ENCODE measurements at places on chromosomes 2 and 18.

- DNase-seq: no peak
Measured at GRCh38 chr2:71721669-71722068, 268.3 kb downstream of the DYSF start.

GRCh38 chr2:23478933-23479683 lies 94.1 kb downstream of the KLHL29 start:
- DNase-seq: no peak

DNA sequence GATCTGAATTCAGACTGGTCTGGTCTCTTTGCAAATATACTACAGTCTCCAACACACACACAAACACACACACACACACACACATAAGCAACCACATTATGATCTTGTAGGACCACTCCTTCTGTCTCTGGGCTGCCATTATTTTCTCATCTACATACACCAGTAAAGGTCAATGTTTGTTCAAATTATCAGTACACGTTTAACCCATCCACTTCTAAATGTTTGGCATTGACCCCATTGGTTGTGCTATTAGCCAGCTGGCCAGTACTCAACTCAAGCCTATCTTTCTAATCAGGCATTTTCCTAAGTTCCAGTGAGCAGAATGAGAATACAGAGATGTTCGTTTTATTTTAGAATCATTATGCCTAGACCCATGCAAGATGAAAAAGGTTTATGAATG lies 186.4 kb downstream of the CNTNAP5 start:
- DNase-seq: no peak

- DNase-seq: no peak
Measured at GRCh38 chr18:37006742-37007141, 177.8 kb downstream of the KIAA1328 start.

DNA sequence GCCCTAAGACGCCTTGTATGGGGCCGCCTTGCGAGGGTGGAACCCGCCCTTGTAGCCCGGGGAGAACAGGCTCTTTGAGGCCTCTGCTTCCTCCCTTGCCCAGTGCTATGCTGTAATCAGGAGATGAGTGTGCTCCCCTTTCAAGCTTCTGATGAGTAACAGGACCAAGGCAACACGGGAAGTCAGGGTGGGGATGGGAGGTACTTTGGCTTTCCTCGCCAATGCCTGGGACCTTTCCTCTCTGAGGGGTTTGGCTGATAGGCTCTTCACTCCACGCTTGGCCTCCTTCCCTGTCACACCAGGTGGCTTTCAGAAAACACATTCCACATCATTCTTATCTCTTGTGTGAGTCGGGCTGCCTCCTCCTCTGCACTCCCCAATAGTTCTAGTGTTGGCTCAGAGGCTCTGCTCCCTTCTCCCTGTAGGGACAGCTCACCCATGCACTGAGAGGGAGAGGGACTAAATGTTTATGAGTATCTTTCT lies 223.7 kb upstream of the TRIB2 start:
- peak; percentile 80 for DNase-seq

DNA sequence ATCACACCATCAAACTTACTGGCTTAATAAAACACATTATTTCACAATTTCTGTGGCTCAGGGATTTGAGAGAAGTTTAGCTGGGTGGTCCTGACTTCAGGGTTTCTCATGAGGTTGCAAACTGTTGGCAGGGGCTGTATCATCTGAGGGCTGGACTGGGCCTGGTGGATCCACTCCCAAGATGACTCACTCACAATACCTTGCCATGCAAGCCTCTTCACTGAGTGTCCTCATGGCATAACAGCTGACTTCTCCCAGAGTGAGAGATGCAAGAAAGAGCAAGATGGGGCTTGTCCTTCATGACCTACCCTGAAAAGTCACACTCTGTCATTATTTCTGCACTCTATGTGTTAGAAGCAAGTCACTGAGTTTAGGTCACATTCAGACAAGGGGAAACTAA lies 73.8 kb downstream of the AQP4 start:
- DNase-seq: no peak

DNA sequence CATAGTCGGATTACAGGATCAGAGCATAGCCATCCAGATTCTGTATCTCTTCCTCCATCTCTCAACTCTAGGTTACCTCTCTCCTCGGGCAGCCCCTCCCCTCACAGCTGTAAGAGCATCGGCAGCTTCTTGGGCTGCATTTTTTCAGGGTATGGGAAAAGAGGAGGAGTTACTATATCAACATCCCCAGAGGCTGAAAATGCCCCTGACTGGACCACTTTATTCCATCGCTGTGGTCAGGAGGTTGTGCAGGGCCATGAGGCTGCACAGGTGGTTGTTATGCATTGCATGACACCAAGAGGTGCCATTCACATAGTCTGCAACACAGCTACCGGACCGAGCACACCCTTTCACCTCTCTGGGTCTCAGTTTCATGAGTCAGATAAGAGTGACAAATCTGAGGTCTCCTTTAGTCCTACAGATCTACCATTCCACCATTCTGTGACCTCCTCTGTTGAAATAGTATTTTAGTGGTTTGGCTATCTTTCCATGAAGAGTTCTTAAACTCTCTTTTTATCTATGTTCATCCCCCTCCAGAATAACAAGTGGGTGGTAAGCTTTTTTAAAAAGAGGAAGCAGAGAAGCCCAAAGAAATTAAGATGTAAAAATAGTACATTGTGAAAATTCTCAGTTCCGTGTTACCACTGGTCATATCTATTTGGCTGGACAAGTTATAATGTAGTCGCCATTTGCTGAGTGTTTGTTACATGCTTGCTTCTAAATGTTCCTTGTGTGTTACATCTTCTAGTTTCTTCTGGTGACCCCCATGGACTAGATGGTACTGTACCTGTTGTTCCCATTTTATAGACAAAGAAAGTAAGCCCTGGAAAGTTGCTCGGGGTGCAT lies 56.6 kb upstream of the SLC1A4 start:
- DNase-seq: no peak

DNA sequence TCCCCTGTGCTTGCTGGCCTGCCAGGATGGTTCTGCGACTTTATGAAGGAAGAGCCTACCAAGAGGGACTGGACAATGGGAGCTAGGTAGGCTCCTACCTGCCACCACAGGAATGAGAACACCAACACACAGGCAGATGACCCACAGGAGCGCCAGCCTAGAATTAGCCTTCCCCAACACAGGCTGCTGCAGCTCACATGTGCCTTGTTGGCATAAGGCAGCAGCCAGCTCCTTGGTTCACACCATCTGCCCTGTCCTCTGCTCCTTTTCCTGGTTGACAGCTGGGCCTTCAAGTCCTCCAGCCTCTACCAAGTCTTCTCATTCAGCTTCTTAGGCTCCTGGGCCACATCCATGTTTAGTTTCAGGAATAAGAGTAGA lies 705.4 kb upstream of the RAB6C start:
- DNase-seq: no peak

DNA sequence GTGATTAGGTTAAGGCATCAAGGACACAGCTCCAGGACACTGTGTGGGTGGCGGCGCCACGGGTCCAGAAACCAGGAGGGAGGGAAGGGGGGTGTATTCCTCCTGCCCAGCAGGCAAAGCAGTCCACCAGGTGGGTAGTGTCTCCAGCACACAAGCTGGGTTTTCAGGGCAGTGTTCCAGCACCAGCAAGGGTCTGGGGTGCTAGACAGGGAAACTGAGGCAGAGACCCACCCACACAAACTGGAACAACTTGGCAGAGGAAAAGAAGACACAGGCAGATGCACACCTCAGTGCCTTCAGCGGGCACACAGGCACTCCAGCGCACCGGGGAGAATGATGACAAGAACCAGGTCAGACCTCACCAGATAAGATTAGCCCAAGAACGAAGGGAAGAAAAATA lies 28.4 kb upstream of the GNAL start:
- DNase-seq: no peak

DNA sequence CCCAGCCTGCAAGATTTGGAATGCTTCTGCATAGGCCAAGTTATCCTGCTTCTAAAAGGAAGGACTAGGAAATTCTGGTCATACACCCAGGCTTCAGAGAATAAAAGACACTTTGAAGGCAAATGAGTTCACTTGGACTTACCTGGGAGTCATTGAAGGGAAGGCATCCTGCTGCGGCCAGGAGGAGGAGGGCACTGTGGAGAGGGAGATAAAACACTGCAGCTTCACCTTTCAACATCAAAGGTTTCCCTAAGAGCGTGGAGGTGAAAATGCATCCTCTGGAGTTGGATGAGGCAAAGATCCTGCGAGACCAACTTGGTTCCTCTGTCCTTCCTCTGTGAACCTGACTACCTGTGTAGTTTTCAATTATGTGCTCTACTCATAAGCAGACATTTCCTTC lies 79.5 kb upstream of the RIOK3 start:
- DNase-seq: no peak

DNA sequence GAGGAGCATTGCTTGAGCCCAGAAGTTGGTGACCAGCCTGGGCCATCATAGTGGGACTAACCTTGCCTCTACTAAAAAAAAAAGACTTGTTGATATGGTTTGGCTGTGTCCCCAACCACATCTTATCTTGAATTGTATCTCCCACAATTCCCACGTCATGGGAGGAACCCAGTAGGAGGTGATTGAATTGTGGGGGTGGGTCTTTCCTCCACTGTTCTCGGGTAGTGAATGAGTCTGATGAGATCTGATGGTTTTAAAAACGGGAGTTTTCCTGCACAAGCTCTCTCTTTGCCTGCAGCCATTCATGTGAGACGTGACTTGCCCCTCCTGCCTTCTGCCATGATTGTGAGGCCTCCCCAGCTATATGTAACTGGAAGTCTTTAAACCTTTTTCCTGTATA lies 47.0 kb downstream of the PROC start:
- DNase-seq: no peak

DNA sequence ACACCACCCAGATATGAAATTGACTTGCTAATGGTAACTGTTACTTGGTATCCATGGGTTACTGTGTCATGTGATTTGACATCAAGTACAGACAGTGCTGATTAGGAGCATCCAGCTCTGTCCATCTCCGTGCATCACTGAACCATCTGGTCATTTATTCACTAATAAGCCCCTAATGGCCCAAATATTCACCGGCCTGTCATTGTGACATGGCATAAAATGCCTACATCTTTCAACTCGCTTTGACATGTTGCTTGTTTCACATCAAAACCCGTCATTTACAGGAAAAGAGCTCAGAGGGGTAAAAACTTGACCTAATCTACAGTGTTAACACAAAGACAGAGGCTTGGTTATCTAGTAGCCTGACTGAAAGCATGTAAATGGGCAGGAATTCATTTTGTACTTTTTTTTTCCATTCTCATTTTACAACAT lies 308.9 kb upstream of the ATP5MC3 start:
- no peak for DNase-seq

GRCh38 chr2:46967990-46968647 lies 52.5 kb upstream of the MCFD2 start:
- peak; percentile 78 for DNase-seq

DNA sequence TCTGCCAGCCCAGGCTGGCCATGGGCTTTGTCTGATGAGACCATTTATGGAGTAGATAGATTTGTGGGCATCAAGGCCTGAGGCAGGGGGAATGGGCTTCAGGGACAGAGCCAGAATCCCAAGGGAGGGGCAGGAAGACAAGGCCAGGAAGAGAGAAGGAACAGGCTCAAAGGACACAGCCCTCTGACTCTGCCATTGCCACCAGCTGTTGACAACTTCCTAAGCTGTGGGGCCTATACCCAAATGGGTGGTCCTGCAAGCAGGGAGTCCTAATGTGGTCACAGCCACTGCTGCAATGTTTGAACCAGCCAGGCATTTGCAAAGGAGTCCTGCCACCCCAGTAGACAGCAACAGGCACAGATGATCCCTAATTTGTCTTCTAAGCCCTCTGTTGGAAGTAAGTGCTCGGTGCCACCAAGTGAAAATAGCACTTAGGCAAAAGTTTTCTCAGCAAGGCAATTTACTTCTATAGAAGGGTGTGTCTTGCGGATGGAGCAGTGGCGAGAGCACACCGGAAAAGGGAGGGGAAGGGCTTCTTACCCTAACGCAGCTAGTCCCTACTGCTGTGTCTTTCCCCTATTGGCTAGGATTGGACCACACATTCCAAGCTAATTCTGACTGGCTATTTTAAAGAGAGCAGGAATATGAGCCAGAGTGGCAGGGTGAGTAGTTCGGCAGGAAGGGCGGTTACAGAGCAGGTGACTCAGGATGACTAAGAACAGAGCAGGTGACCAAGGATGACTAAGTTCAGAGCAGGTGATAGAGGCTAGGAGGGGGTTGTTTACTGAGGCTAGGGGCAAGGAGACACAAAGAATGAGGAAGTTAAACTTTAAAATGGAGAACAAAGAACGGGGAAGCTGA lies 47.2 kb downstream of the C1QL2 start:
- no peak for DNase-seq

DNA sequence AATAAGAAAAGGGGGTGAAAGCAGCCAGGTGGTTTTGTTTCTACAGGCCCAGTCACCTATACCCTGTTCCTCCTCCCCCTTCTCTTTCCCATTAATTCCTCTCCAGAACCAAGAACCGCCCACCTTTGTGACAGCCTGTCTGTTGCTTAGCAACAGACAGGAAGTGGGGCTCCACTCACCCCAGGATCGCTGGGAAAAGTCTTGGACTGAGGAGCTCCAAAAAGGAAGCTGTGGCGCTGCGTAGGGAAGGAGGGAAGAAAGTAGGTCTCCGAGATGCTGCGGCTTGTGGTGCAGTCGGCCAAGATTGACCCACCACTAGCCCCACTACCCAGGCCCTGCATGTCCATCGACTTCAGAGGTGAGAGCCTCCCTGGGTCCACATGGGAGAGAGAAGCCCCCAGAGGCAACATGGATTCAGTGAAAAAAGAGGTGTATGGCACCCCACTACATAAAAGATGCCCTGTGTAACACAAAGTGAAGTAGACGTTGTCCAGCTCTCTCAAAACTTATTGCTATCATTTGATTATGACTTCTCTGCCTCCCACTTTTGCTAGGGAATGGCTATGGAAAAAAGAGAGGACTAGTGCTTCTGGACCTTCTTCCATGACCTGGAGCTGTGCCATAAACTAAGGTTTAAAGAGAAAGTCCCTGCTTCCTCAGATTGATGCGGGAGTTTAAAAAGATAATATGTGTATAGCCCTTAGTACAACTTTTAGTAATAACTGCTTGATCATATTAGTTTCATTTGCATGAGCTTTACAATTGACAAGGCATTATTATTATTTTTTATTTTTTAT lies at the start of gene FER1L5:
FER1L5 (plus strand) TSS at position 201 of the 797 bp plus-strand sequence; CDS start at position 274, 73 bp downstream.
- peak; percentile 79 for DNase-seq

Data from fibroblast of upper back skin (primary cell).